ENCODE measurements at places on chromosomes 3 and 15.

DNA sequence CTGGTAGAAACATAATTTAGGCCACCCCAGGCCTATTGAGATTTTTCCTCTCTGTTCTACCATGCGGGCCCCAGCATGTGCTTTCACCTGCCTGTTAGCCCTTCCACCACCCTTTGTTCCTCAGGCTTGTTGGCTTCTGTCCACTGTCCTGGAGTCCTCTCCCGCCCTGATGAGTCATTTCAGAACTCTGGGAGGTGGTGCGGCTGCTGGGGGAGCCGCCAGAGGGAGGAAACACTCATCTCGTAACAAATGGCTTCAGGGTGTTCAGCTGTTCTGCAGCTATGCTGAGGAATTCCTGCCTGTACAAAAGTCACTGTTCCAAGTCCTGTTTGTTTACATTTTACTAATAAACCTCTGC is 36.3 kb downstream of the LRTM1 start:
- peak; percentile 95 for DNase-seq

- no peak for DNase-seq
Measured at GRCh38 chr15:98955961-98956723, 51.5 kb downstream of the PGPEP1L start.

DNA sequence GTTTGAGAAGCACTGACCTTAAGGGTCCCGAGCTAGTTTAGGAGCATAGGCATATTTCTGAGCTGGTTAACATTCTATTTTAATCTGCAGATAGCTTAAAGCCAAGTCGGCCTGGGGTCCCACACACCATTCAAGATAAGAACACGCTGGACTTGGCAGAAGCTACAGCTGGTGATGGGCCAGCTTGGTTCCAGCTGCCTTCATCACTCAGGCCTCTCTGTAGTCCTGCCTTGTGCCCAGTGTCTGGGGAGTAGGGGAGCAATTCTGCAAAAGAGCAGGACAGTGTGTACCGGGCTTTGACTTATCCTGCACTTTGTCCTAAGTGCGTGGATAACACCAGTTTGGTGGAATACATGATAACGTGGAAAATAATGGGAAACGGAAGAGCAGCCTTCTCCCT is 164.5 kb downstream of the MEGF11 start:
- no peak for DNase-seq

GRCh38 chr3:23629181-23629894 is 176.4 kb upstream of the UBE2E1 start:
- DNase-seq: peak; percentile 86

GRCh38 chr15:74235962-74236361 is at the start of gene CCDC33:
Gene CCDC33, plus strand, starts transcription at chr15:74236326. Its CDS starts 394 bp downstream, at chr15:74236720.
- no peak for DNase-seq

DNA sequence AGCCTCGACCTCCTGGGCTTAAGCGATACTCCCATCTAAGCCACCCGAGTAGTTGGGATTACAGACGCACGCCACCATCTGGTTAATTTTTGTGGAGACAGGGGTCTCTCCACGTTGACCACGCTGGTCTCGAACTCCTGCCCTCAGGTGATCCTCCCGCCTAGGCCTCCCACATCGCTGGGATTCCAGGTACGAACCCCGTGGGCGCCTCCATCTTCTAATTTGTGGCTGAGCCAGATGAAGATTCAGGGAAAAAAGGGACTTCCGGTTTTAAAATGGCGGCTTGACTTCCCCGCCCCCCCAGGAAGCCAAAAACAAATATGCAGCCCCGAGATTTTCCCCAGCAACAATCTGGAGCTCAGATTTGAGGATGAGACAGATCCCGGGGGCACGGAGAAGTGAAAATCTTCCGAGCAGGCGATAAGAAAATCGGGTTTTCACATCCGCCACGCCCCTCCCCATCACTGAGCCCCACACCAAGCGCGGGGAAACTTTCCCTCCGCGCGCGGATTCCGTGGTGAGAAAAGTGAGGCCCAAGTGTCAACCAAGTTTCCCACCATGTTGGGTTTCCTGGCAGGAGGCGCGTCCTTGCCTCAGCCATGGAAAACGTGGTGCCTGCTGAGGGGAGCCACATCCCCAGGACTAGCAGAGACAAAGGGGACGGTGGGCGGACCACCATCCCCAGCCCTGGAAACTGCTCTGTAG is 15.4 kb downstream of the CHST14 start:
- no peak for DNase-seq

DNA sequence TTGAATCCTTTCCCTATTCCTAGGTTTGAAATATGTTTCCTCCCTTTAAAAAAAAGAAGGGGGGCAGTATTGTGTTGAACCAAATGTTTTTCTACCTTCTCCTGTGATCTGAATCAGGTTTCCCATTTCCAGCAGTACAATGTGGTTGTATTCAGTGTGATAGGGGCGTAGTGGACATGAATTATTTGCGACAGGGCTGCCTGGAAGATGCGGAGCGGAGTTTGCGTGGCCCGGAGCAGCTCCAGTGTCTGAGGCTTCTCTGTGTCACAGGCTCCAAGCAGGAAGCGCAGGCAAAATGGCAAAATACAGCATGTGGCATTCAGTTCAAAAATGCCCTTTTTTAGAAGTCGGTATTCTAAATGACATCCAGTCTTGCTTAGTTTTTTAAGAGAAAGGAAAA is 154.4 kb downstream of the PGPEP1L start:
- DNase-seq: peak; percentile 92

DNA sequence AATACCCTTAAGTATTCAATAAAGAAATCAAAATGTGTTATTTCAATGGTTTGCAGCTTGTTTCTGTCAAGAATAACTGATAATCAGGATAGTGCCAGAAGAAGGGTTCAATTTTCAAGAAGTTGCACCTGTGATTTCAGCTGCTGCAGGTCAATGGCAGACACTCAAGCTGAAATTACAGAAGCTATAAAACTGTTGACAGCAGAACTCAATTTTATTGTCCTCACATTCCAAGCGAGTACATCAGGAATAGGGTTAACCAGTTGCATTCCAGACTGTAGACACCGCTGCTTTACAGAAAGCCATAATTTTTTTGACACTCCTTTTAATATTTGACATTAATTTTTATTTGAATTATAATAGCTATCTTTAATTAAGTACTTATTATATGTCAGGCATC is 364.1 kb downstream of the CGGBP1 start:
- no peak for DNase-seq

- DNase-seq: no peak
Measured at GRCh38 chr15:60626669-60627068, 147.7 kb upstream of the ICE2 start.

DNA sequence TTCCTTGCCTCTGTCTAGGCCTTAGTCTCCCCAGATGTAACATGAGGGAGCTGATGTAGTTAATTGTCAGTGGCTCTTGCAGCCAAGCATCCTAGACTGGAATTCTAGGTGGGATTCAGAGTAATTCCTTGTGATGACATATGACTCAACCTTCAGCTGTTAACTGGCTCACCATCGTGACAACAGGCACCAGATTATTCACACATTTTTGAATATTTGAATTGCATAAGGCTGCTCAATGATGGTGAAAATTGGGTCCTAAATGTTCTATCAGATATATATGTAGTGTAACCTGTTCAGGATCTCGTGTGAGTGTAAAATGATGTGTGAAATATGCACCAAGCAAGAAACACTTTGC is 405.1 kb downstream of the LPP start:
- DNase-seq: peak; percentile 56

GRCh38 chr3:172464306-172464705 is 16.1 kb upstream of the GHSR start:
- no peak for DNase-seq

GRCh38 chr15:44243829-44244228 is 44.7 kb upstream of the GOLM2 start:
- DNase-seq: no peak

- DNase-seq: peak; percentile 99
Measured at GRCh38 chr3:159458010-159458409, 530.6 kb upstream of the IL12A start.

GRCh38 chr3:13484851-13485590 is 4.9 kb downstream of the HDAC11 start:
- peak; percentile 45 for DNase-seq

GRCh38 chr3:13019243-13020095 is 53.8 kb downstream of the IQSEC1 start:
- DNase-seq: peak; percentile 81

DNA sequence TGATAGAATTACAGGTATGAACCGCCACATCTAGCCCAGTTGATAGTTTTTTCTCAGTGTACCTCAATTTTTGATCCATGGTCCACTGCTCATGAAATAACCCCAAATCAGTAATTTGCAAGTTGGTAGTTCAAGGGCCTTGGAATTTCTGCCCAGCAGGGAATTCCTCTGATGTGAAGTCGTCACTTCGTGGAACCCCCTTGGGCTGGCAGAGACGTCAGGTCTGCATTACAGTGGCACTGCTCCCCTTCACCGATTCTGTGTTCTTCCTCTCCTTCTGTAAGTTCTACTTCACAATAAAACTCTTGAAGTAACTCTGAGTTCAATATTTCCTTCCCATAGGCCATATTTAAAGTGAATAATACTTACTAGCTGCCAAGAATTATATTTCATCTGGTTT is 881.0 kb downstream of the OTOL1 start:
- DNase-seq: no peak

DNA sequence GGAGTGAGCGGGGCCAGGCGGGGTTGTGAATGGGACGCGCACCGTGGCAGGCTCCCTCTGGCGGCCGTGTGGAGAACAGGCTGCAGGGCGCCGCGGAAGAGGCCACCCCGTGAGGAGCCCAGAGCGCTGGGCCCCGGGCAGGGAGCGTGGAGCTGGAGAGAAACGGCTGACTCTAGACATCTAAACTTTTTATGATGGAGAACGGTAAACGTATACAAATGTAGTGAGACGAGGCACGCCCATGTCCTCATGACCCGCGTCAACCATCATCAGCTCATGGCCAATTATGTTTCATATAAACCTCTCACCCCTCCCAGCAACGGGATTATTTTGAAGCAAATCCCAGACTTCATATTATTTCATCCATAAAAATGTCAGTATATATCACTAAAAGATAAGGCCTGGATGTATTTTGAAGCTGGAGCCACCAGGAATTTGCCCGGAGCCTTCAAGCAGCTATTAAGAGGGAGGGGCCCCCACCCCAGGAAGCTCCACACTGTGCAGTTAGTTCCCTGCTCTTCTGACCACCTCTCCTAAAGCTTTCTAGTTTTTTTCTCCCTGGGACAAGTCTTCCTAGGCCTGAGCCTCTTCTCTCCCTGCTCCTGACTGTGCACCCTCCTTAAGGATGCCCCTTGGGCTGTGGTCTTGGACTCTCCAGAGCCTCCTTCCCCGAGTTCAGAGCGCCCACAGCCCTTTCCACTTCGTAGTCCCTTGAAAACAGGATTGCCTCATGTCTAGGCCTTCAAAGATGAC is 149.5 kb downstream of the SMAD6 start:
- DNase-seq: no peak

- DNase-seq: no peak
Measured at GRCh38 chr3:32817257-32817557, 590 bp upstream of the TRIM71 start.

DNA sequence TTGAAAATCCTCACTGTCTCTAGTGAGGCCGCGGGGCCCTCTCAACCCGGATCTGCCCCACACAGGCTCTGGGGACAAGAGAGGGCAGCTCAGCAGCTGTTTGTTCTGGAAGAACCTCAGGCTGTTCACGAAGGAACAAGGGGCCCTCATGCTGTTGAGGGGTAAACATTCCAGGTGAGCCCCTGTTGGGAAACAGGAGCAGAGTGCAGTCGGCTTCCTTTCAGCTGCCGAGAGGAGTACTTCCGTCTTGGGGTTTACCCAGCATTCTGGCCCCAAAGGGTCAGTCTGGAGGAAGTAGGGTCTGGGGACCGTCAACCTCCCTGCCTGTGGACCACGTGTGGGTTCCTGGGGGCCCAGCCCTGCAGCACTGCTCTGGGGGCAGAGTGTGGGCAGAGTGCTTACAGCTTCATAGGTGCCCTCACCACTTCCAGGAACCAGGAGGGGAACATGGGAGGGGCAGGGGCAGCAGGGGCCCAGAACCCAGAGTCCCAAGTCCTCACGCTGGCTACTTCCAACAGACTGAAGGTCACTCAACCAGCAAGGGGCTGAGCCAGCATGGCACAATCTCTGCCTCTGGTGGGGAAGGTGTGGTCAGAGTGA is 49.2 kb upstream of the CTSH start:
- no peak for DNase-seq

- peak; percentile 12 for DNase-seq
Measured at GRCh38 chr3:120678984-120679383, 3.1 kb downstream of the HGD start.

DNA sequence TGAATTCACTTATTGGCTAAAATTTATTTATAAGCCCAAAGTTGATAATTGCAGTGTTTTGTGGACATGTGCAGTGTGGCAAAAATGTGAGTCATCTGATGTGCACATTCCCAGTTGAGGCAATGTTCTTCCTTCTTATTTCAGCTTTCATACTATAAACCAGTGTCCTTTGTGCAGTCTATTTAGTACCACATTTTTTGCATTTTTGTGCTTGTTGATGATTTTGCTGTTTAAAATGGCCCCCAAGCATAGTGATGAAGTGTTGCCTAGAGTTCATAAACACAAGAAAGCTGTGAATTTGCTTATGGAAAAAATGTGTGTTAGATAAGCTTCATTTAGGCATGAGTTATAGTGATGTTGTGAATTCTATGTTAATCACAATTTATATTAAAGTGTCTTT is 19.4 kb upstream of the IL20RB start:
- DNase-seq: peak; percentile 51
